ENCODE measurements at places on chromosomes 1 and 21.

DNA sequence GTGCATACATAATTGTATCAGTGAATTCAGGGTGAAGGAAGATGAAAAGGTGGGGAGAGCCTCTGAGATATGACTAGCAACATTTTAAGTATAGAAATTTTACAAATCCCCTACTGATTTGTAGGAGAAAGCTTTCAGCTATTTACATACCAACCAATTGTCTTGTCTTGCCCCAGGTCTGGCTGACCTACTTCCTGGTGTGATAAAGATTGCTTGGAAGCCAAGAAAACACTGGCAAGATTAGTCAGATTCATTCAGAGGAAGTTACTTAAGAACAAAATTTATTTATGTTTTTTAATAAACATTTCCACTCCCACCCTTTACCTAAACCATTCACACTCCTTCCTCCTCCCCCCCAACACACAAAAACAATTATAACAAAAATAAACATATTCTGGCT, 17.5 kb downstream of the PTGS2 start:
- DNase-seq: no peak

DNA sequence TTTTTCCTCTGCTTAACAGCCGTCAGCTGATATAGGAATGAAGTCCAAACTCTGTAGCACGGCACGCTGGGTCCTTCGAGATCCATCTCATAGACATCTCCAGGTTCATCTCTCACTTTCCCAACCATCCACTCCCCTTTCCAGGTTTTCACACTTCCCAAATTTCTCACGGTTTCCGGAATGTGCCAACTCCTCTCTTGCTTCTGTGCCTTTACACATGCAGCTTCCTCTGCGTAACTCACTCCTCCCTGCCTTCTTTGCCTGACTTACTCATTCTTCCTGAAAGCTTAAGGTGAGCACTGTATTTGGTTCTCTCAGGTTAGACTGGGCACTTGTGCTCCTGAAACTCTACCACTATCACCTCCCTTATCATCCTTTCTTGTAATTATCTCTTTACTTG, 168.4 kb downstream of the PCNX2 start:
- DNase-seq: no peak

DNA sequence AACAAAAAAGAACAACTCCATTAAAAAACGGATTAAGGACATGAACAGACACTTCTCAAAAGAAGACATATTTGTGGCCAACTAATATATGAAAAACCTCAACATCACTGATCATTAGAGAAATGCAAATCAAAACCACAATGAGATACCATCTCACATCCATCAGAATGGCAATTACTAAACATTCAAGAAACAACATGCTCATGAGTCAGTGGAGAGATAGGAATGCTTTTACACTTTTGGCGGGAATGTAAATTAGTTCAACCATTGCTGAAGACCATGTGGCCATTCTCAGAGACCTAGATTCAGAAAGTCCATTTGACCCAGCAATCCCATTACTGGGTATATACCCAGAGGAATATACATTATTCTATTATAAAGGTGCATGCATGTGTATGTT, 1442.6 kb upstream of the B3GALT2 start:
- DNase-seq: no peak

GRCh38 chr21:21383126-21383525, 384.9 kb downstream of the NCAM2 start:
- no peak for DNase-seq

- no peak for DNase-seq
Observed at GRCh38 chr1:20634065-20634593, 871 bp downstream of the PINK1 start.

DNA sequence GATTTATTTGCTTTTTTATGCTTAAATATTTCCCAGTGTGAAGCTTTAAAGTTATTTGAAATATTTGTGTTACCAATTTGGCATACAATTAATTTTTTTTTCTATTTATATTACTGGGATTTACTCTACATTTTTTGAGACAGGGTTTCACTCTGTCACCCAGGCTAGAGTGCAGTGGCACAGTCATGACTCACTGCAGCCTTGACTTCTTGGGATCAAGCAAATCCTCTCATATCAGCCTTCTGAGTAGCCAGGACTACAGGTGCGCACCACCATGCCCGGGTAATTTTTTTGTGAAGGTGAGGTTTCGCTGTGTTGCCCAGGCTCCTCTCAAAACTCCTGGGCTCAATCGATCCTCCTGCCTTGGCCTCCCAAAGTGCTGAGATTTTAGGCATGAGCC, 39.5 kb downstream of the BACH1 start:
- no peak for DNase-seq

DNA sequence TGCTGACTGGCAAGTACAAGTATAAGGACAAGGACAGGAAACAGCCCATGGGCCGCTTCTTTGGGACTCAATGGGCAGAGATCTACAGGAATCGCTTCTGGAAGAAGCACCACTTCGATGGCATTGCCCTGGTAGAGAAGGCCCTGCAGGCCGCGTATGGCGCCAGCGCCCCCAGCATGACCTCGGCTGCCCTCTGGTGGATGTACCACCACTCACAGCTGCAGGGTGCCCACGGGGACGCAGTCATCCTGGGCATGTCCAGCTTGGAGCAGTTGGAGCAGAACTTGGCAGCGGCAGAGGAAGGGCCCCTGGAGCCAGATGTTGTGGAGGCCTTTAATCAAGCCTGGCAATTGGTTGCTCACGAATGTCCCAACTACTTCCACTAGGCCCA, 32.0 kb downstream of the SLC16A1 start:
- DNase-seq: no peak

- DNase-seq: no peak
Observed at GRCh38 chr1:46393510-46393909, 607 bp upstream of the FAAH start.
